ENCODE measurements at places on chromosomes 2 and 18.

GRCh38 chr2:9373476-9373875 lies 49.9 kb downstream of the ITGB1BP1 start:
- DNase-seq = no peak

GRCh38 chr18:28767727-28768211 lies 590.8 kb upstream of the CDH2 start:
- DNase-seq = peak; percentile 86

DNA sequence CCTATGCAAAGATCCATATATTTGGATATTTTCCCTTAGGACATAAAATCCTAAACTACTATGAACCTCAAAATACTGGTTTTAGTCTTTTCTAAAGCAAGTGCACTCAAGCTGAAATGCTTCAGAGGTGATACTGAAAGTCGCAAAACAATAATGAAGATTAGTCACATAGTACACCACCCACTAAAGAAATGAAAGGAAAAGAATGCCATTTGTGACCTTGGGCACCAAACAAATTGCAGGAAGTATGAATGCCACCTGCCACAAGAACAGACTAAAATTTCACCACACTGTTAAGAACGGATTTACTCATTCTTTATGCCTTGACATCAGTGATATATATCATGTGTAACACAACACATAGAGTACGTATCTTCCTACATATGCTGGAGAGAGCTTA lies 161.5 kb downstream of the ZNF521 start:
- peak; percentile 24 for DNase-seq

- no peak for DNase-seq
Observed at GRCh38 chr2:20618886-20619521, 31.9 kb downstream of the HS1BP3 start.

GRCh38 chr2:181239201-181239799 lies 217.9 kb upstream of the ITGA4 start:
- DNase-seq = peak; percentile 3

- DNase-seq = no peak
Observed at GRCh38 chr2:223519471-223519870, 82.7 kb downstream of the SCG2 start.

GRCh38 chr2:204530464-204530805 lies 14.8 kb upstream of the PARD3B start:
- no peak for DNase-seq

DNA sequence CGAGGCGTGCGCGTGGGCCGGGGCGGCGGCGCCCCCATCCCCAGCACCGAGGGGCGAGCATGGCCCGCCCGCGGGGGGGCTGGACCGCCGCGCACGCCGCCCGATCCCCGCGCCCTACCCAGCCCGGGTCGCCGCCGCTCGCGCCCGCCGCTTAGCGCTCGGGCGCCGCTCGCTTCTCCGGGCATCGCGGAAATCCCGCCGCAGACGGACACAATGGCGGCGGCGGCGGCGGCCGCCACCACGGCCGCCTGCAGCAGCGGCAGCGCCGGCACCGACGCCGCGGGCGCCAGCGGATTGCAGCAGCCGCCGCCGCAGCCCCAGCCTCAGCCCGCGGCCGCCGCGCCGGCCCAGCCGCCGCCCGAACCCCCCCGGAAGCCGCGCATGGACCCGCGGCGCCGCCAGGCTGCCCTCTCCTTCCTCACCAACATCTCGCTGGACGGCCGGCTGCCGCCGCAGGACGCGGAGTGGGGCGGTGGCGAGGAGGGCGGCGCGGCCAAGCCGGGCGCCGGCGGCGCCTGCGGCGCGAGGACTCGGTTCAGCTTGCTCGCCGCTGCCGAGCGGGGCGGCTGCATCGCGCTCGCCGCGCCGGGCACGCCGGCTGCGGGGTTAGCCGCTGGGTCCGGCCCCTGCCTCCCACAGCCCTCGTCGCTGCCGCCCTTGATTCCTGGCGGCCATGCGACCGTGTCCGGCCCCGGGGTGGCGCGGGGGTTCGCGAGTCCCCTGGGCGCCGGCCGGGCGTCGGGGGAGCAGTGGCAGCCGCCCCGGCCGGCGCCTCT lies 453 bp downstream of the CABLES1 start:
- DNase-seq = peak; percentile 52

GRCh38 chr2:226554701-226555100 lies 244.9 kb downstream of the IRS1 start:
- DNase-seq = no peak

DNA sequence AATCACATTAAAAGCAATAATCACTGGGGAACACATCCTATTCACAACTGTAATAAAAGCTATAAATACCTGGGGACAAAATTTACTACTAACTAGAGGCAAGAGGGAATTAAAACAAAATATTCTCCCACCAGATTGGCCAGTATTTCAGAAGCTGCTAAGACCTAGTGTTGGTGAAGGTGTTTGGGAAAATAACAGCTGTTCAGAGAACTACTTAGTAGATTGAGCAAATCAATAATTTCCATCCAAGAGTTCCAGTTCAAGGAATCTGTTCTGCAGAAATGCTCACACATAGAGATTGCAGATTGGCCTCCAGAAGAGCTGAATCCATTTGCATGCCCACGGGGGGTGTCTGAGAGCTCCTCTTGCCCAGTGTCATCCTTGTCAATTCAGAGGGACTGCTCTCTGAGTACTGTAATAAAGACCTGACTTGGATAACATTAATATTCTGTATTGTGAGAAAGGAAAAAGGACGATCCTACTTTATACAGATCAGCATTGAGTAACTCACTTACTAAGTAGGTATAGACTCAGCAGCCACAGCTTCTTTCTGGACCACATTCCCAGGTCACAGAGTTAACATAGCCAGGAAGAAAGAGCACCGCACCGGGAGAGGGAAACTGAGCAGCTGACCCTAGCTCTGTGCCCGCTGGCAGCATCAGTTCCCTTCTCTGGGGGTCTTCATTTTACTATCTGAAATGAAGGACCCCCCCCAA lies 5.6 kb downstream of the TUBB6 start:
- DNase-seq = no peak

DNA sequence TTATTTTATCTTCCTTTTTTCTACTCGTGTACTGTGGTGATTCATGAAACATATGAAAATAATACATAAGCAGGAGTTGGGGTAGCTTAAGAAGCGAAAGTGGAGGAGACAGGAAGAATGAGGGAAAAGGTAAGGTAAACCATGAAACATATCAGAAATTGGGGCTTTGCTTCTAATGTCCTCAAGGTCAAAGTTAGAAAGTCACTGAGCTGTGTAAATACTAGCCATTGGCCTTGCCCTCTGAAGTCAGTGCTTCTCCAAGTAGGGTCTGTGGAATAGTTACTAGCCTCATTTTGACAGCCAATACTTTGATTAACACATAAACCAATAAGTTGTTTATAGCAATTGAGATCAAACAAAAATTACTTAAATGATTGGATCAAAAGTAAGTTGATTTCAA lies 117.2 kb downstream of the MAP4K4 start:
- DNase-seq = no peak

- DNase-seq = no peak
Observed at GRCh38 chr18:47081578-47081977, 46.2 kb upstream of the ELOA2 start.

DNA sequence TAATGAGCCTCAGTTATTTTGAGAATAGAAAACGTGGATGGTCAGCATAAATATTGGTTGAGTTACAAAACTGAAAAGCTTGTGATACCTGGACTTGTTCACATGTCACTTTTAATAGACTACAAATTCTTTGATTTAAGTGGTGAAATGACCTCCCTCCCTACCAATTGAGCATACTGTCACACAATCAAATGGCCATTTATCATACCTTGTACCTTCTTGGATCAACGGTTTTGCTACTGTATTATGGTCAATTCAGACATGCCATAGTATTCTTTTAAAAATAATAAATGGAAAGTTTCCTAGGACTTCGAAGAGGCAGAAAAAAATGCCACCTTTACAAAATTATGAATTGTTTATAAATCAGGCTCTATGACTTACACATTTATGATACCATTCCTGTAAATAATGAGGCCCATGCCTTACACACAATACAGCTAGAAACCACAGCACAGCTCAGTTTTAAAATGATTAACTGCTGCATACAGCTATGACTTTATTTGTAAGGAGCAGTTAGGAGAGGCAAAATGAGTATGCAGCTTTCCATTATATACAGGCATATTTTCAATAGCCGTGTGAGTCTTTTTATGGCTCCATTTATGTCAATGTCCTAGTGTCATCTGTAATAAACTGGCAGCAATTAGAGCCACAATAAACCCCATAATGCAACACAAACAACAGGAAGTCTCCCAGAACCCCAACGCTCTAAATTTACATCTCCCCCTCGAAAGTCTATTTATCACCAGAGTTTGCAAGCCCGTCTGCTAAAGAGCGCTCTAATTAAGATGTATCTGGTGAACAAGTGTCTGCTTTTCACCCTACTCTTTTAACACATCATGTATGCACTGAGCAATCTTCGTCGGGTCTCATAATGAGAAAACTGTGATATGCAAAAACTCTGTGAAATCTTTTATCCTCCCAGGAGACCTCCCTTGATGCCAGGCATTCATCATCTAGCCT lies 176.1 kb downstream of the ZNF521 start:
- DNase-seq = no peak

DNA sequence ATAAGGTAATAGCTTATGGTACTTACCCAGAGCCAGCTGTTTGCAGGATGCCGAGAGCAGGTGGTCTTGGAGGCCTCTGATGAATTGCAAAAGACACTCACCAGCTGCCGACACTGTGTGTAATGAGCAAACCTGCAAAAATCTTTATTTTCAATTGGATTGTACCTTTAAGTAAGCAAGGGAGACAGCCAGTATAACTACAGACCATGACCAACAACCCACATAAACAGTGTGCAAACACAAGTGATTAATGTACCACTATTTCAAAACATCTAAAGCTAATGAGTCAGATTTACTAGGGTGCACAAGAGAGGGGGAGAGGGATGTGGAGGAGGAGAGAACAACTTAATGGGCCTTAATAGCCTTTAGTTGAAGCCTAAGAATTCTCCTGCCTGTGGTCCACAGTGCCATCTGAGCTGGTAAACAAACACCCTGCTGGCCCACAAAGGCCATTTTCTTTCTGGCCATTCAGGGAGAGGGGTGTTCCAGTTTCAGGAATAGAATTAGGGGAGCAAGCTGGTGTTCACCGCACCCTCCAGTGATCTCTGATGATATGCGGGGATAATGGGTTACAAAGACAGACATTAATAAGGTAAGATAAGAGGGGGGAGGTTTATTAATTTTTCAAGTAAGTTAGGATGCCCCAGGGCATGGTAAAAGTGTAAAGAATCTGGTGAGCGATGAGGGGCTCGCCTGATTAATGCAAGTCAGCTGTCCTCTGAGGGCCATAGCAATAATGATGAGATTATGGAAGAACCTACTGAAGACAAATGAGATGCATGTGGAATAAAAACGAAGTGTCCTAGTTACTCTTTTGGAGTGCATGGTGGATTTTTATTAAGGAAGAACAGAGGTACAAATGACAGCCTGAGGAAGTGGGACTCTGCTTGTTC lies 196.4 kb downstream of the HRH4 start:
- DNase-seq = no peak

DNA sequence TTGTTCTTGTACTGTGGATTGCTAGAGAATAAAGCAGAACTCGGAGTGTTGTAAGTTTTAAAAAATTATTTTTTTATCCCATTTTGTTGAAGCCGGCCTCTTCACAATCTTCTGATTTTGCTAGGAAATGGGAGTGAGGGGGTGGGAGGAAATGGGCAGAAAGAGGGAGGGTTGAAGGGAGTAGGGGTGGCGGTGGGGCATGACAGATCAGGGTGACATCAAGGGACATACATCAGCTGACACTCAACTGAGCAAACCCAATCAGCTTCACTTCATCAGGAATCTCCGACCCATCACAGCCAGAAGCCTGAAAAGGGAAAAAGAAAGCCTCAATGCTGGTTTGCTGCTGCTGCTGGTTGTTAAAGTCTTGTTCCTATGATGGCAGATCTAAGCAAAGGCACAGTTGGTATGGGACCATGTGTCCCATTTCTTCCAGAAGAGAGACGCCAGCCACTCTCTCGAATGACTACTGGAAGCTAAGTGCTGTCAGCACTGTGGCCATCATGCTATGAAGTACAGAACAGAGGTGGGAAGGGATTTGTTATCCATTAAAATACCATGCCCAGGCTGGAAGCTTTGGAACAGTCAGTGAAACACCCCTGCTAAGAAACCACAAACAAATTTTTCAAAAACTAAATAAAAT lies 292.0 kb downstream of the STK39 start:
- DNase-seq = no peak

- no peak for DNase-seq
Observed at GRCh38 chr2:142315346-142315745, 184.5 kb upstream of the LRP1B start.

- DNase-seq = no peak
Observed at GRCh38 chr2:48694149-48694548, 61.4 kb downstream of the LHCGR start.

DNA sequence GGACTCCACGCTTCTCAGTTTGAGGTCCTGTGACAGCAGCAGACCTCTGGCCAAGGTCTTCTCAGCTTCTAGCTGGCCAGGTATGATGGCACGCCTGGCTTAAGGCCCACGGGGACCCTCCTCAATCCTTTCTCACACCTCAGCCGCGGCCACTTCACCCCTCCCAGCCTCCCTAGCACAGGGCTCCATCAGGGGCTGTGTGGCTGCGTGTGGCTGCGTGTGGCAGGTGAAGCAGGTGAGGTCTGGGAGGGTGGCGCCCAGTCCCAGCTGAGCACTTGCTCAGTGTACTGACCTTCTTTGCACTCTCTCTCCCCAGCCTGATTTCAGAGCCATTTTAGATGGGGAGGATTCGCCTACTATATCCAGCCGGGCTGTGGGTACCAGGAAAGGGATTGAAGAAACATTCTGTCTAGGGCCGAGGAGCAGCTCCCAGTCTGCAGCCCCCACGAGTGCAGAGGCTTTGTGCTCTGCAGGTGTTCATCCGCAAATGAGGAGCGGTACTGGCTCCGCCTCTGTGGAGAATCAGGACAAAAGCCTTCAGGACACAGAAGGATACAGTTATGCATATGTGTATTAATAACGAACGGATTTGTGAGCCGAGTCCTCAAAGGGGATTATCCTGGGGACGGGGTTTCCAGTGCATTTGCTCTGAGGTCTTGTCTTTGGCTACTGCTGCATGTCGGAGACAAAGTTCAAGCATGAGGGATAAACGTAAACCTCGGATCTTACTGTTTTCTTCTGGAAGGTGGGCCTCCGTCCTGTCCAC lies 236.9 kb upstream of the RAB6C start:
- no peak for DNase-seq

DNA sequence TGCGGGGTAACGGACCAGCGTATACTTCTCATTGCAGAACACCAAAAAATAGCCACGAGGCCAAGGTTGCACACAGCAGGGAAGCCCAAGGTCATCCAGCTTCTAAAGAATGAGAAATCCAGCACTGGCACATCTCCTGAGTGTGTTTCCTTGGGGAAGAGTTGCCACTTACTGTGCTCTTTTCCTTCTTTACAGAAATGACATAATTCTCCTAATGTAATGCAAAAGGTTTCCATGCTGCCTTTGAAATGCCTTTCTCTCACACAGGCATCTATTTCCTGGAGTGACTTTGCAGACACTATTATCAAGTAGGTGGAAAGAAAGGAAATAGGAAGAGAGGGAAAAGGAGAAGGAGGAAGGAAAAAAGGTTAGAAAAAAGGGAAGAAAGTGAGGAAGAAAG lies 862.1 kb upstream of the CELF4 start:
- no peak for DNase-seq

DNA sequence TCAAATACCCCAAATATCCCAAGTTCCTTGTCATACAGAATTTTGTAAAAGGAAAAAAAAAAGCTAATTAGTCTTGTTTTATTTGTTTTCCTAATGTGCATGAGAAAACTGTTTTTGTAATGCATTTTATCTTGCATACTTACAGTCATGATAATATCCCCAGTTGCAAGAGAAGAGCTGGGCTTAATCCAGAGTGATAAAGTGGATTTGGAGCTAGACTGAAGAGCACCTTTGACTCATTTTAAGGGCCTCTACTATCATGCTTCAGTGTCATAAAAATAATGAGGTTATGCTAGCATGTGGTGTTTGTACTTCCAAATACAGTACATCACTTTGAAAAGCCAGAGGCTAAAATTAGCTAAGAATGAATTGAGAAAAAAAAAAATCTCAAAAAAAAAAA lies 26.4 kb downstream of the ARHGAP15 start:
- DNase-seq = no peak

Data from lung microvascular endothelial cell (primary cell).